NCI-H748 treated with DMSO at 0.1 percent for 48 hours (cell line): ENCODE measurements at places on chromosomes 11 and 22.

DNA sequence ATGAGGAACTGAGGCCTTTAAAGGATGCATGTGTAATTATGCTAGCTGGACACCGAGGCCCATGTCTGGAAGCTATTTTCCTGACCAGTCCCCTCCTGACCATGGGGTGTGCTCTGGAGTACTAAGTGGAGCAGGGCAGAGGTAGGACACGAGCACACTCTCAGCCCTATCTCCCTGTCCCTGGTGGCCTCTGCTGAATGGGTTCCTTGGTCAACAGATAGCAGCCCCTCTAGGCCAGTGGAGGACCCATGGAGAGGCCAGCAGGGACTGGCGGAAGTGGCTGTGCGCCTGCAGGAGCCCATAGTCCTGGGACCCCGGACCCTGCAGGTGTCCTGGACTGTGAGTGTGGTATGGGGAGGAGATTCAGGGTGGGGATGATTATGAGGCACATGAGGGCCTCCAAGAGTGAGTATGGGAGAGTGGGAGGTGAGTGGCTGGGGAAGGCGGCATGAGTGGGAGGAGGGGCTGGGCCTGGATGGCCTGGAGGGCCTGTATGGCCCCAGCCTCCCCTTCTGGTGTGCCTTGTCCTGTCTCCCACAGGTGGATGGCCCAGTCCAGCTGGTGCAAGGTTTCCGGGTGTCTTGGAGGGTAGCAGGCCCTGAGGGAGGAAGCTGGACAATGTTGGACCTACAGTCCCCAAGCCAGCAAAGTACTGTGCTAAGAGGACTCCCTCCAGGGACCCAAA, 9.5 kb downstream of the ROBO3 start:
- DNase-seq, result no peak

DNA sequence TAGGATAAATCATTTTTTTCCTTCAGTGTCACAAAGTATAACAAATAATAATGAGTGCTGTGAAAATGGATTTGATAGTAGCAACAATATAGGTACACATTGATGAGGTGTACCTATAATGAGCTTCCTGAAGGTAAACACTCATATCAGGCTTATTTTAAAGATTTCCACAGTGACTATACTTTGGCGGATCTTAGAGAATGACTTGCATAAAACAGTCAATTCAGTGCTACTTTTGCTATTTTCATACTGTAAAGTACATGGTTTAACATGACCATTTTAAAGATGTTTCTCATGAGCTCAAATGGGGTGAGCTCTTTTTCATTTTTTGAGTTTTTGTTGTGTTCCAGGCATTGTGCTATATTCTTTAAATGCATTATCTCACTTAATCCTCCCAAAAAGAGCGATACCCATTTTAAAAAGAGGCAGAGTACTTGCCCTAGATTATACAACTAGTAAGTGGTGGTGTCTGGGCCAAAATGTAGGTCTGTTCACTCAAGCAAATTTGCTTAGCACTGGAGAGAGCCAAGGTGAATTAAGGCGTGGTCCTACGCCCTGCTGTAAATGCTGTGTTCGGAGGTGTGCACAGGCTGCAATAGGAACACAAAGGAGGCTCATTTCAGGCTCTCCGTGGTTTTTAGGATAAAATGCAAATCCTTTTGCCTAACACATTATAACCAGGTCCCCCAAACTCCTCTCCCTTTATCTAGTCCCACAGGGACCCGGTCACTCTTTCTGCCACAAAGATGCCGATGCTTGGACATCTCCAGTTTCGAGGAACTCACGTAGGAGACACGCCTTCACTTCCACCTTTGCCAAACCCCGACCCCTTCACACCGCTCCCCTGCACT, 617 bp upstream of the ALKBH3 start:
- DNase-seq, result no peak

DNA sequence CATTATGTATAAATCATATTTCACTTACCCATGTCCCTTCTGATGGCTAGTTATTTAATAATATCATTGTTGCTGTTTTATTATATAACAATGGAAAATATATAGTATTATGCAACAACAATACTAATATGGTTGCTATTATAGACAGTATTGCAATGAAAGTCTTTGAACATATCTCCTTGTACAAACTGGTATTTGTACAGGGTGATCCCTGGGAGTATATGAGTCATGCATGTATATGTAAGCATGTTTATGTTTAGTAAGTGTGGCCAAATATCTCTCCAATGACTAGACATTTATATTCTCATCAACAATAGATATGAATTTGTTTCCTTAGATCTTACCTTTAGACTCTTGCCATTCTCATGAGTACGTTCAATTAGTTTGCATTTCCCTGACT, 55.9 kb downstream of the KCNC1 start:
- DNase-seq, result no peak

DNA sequence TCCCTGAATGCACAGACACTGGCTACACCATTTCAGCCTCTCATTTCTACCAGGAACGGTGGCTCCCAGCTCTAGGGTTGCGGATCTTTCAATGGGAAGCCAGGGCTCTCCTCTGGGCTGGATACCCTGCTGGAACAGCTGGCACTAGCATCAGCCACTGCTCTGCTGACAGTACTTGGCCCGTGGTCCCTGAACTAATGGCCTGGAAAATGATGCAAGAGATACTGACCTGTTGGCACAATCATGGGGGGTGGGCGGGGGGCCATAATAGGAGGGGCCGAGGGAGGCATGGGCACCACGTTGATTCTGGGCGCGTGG, 10.7 kb upstream of the TBC1D10A start:
- DNase-seq, result no peak

- no peak for DNase-seq
These were observed 6.6 kb downstream of the DPF2 start for GRCh38 chr11:65340226-65340625.

GRCh38 chr11:85779956-85780640, 30.8 kb downstream of the SYTL2 start:
- no peak for DNase-seq

DNA sequence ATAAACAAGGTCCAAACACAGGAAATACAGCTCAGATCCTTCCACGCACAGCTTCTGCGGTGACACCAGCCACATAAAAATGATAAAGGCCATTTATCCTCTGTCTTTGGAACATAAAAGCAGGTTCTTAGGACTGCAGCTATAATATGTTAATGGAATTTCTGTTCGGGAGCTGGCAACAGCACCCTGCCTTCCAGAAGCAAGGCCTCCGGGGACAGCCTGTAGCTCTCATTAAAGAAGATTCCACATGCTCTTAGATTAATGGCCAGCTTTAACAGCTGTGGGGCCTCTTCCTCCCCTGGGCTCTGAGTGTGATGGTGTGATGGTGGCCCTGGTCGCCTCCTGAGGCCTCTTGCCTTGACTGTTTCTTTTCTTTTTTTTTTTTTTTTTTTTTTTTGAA, 137.3 kb downstream of the CACNA1I start:
- no peak for DNase-seq

- no peak for DNase-seq
These were observed 8.8 kb downstream of the NNMT start for GRCh38 chr11:114304969-114305368.

GRCh38 chr11:32353884-32354283, 81.5 kb downstream of the WT1 start:
- DNase-seq, result no peak

DNA sequence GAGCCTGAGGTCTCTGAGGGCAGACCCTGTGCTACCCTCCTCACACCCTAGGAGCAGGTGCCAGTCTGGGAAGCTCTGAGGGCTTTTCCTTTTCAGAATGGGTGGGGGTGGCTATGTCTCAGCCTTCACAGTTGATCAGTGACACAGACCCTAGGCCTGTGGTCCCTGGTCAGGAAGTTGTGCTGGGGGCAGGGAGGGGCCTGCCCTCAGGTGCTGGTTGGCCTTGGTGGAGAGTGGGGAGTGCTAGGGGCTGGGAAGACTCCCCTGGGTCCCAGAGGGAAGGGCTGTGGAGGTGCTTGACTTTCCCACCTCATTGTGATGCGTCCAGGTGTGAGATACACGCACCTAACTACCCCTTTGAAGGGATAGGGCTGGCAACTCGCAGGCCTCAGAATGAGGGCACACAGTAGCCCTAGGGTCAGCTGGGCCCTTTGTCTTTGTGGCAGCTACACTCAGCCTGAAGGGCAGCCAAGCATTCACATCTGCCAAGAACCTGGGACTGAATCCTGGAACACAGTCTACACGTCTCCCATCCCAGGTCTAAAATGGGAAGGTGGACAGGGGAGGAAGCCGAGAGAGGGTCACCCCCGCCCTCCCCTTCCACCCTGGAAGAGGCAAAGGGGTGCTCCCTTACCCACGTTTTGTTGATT, 31.2 kb upstream of the ATXN10 start:
- no peak for DNase-seq

DNA sequence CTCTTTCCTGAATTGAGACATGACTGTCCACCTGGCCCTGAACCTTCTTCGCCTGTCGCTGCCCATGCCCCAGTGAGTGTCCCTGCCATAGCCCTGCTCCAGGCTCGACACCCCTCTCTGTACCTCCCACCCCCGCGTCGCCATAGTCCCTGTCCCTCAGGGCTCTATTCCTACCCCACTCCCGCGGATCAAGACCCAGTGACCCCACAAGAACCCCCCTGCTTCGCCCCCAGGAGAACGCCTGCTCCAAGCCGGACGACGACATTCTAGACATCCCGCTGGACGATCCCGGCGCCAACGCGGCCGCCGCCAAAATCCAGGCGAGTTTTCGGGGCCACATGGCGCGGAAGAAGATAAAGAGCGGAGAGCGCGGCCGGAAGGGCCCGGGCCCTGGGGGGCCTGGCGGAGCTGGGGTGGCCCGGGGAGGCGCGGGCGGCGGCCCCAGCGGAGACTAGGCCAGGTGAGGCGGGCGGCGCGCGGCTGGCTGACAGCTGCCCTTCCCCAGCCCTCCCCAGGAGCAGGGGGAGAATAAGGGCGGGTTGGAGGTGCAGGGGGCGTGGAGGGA, 5.6 kb downstream of the NRGN start:
- no peak for DNase-seq

DNA sequence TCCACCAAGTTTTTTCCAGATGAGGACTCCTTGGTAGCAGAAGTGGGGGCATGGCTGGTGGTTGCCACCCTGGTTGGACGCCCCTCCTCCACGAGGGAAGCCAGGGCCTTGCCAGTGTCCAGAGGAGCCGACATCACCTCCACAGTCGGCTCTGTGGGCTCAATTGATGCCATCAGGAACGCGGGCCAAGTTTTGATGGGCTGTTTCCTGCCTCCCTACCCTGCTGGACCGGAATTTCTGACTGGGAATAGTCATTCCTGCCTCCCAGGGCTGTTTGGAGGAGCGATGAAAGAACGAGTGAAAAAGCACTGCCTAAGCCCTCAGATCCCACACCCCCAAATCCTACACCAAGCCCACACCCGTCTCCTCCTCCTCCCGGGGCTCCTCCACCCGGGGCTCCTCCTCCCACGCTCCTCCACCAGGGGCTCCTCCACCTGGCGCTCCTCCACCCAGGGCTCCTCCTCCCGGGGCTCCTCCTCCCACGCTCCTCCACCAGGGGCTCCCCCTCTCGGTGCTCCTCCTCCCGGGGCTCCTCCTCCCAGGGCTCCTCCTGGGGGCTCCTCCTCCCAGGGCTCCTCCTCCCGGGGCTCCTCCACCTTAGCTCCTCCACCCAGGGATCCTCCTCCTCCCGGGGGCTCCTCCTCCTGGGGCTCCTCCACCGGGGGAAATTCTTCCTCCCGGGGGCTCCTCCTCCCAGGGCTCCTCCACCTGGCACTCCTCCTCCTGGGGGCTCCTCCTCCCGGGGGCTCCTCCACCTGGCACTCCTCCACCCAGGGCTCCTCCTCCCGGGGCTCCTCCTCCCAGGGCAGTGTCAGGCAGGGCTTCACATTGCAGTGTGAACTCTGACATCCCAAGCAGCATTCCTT, 10.0 kb upstream of the PRR5 start:
- DNase-seq, result no peak

- no peak for DNase-seq
These were observed 1004.5 kb upstream of the CCDC90B start for GRCh38 chr11:84290647-84291046.

- DNase-seq, result no peak
These were observed 162.9 kb upstream of the POU2AF2 start for GRCh38 chr11:111082664-111083063.

GRCh38 chr11:102794382-102794781, 3.6 kb downstream of the MMP1 start:
- no peak for DNase-seq

DNA sequence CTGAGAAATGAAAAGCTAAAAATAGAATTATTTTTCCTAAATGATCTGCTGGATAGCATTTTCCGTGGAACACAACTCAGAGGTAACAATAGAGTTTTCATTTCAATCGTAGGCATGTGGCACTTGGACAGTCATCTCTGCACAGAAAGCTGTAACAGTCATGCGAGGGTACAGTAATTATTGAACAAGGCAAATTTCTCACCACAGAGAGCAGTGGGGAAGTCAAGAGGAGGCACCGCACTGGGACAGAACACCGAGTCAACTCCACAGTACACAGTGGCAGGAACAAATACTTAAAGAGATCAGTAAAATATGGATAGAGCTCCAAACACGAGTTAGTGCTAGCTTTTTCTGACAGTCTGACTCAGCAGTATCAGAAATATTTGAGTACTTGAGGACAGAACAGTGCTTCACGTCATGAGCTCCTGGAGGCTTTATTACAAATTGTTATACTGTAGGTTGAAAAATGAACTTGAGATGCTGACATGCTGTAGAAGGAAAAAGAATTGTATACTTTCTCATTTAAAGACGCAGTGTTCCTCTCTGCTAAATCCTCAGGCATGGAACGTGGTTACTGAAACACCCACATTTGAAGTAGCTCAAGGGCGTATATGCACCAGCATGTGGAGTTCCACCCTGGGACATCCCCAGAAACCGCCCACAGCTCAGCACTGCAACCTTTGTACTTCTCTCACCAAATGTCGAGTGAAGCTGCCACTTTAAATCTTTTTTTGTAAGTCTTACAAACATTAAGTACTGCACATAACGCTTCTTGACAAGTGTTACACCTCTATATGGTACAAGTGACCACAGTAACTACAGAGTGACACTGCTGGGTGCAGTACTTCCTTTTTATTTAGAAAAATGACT, 27.4 kb upstream of the YPEL1 start:
- DNase-seq, result no peak

DNA sequence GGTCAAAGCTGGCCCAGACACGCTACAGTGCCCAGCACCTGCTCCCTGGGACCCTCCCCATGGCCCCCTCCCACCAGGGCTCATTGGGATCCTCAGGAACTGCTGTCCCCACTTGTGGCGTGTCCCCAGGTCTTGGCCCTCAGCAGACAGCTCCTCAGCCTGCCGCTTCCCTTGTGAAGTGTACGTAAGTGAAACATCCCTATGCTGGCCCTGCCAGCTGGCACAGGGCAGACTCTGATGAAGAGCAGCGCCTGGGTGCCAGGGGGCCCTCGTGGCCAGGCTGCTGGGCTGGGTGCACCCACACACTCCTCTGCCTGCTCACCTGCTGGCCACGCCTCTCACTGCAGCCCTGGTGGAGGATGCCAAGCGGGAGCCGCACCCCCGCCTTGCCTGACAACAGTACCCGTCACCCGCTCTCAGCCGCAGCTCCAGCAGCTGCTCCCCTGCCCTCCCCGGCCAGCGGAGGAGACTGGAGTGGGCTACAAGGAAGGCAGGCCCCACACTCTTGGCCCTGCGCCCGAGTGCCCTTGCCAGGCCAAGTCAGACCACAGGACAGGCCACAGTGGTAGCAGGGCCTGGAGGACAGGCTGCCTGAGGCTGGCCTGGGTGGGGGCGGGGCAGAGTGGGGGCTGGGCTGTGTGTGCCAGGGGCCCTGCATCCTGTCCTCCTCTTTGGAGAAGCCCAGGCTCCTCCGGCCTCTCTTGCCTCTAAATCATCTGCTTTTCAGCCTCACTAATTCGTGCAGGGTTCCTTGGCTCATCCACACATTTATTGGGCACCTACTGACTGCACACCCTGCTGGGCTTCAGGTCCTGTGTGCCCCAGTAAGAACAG, 39.5 kb downstream of the IGF2 start:
- no peak for DNase-seq

- DNase-seq, result no peak
These were observed 57.5 kb upstream of the PLET1 start for GRCh38 chr11:112318184-112318591.

GRCh38 chr11:119474682-119475596, 52.0 kb upstream of the THY1 start:
- peak; percentile 35 for DNase-seq
